Activated CD8-positive, alpha-beta memory T cell treated with anti-CD3 and anti-CD28 coated beads, Interleukin-2, amount 50 U/mL, for 48 hours (primary cell): ENCODE measurements at places on chromosomes 5 and 9.

DNA sequence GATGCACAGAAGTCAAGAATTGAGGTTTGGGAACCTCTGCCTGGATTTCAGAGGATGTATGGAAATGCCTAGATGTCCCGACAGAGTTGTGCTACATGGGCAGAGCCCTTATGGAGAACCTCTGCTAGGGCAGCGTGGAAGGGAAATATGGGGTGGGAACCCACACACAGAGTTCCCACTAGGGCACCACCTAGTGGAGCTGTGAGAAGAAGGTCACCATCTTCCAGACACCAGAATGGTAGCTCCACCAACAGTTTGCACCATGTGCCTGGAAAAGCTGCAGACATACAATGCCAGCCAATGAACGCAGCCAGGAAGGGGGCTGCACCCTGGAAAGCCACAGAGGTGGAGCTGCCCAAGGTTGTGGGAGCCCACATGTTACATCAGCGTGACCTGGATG lies 104.5 kb downstream of the STK32A start:
- no peak for DNase-seq

DNA sequence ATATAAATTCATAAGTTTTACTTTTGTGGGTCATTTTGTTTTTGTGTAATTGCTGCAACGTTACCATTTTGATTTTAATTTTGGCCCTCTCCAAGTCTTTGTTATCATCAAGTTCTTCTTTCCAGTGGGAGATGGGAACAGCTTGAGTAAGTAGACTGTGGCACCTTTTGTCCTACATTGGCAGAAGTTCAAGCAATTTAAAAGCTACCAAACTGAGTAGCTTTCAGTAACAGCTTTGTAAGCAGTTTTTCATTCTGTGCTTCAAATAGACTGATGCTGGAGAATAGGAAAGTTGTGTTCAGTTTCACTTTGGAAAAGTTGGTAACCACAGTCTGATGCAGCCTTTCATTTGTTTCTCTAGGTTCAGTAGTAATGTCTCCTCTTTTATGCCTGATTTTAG lies 47.8 kb upstream of the TMED7 start:
- DNase-seq, result no peak

- no peak for DNase-seq
These were observed 954.1 kb upstream of the COX7C start for GRCh38 chr5:85663708-85664031.

GRCh38 chr5:112217843-112218579 lies 201.1 kb downstream of the EPB41L4A start:
- DNase-seq, result no peak

- DNase-seq, result no peak
These were observed 43.6 kb downstream of the GAS1 start for GRCh38 chr9:86903734-86904085.

DNA sequence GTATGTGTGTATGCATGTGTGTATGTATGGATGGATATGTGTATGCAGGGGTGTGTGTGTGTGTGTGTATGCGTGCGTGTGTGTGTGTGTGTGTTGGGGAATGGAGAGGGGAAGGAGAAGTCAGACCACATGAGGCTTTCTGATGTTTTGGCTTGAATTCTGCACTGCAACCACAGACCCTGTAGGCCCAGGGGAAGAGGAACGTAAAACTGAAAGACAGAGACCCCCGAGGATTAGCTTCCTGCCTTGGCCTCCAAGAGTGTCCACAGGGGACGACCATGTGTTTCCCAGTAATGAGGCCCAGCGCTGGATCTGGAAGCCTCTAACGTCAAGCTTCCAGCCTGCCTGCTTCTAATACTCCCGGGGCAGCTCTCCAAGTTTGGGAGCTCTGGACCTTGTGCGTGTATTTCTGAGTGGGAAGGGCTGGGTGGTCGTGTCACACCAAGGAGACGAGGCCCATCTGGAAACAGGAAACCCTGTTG lies 5.8 kb downstream of the DCANP1 start:
- DNase-seq, result peak; percentile 34

DNA sequence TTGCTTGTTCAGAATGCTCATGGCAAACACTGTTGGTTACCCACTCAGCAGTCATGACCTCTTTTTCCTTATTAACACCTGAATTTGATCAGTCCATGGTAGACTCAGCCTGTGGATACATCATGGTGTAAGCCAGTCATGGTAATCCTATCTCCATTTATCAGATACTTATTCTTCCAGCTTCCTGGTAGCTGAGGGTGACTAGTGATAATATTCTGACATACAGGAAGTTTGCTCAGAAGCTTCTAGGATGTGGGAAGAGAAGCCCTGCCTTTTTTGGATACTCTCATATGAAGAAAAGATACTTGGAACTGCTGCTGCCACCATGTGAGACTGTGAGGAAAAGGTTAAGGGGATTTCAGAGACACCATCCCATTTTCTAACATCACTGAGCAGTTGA lies 7.3 kb downstream of the GDA start:
- no peak for DNase-seq

- DNase-seq, result no peak
These were observed 334.7 kb downstream of the FBXL7 start for GRCh38 chr5:15834596-15835245.

- DNase-seq, result no peak
These were observed 10.5 kb upstream of the MRNIP start for GRCh38 chr5:179869101-179869500.

DNA sequence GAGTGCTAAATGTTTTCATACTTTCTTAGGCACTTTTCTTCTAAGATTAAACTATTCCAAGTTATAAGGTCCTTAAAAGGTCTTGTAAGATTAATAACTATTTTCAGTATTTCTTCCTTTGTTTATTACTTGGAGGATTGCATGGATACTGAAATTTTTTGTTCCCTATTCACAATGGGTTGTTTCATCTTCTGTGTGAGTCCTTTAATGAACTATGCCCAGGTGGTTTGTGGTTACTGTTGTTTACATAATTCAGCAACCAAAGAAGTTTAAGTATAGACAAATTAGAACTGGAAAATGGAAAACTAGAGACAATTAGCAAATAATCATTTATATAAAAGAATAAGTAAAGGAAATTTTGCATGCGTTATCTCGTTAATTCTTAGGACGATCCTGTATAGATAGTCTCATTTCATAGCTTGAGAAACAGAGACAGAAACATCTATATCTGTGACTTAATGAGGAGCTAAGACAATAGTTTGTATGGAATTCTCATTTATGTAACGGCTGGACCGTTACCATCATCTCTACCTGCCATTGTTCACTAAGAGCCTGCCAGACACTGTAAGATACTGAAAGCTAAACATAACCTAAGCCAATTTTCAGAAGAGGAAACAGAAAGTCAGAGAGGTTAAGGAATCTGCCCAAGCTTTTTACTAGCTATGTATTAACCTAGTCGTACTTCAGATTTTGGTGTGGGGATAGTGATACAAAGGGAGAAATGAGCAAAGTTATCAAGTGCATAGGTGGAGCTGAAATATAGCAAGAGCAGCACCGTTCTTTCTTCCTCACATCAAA lies 148.2 kb downstream of the PAM start:
- no peak for DNase-seq

- DNase-seq, result peak; percentile 48
These were observed 6.9 kb downstream of the LPCAT1 start for GRCh38 chr5:1516615-1517601.

DNA sequence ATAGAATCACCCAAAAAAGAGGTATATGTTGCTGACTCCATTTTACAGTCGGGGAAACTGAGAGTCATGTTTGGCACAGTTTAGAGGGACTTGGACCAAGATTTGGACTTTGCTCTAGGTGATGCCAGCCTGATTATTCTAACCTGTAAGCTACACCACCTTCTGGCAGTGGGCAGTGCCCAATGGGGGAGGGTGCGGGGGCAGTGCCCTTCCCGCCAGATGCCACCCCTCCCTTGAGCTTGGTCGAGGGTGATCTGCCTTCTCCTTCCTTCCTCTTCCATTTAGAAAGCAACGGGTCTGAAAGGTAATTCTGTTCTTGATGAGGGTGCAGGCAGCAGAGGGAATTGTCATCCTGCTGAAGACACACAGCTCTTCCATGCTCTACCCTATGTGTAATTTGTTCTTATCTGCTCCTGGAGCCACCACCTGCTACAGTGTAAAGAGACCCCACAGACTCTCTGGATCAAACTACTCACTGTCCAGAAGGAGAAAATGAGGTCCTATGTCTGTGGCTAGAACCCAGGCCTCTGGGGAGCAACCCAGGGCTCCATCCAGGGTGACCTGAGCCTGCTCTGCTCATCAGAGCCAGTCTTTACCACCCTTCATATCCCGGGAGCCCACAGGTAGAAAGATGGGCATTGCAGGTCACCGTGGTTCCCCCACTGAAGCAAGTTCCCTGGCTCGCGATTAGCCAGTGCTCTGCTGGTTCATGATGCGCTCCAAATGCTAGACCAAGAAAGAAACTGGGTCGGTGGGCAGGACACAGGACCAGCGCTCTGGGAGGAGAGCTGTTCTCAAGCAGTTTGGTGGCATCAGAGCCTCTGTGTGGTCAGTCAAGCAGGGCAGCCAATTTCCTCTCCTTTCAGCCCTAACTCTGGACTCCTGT lies 156.2 kb downstream of the RGS3 start:
- DNase-seq, result peak; percentile 51

DNA sequence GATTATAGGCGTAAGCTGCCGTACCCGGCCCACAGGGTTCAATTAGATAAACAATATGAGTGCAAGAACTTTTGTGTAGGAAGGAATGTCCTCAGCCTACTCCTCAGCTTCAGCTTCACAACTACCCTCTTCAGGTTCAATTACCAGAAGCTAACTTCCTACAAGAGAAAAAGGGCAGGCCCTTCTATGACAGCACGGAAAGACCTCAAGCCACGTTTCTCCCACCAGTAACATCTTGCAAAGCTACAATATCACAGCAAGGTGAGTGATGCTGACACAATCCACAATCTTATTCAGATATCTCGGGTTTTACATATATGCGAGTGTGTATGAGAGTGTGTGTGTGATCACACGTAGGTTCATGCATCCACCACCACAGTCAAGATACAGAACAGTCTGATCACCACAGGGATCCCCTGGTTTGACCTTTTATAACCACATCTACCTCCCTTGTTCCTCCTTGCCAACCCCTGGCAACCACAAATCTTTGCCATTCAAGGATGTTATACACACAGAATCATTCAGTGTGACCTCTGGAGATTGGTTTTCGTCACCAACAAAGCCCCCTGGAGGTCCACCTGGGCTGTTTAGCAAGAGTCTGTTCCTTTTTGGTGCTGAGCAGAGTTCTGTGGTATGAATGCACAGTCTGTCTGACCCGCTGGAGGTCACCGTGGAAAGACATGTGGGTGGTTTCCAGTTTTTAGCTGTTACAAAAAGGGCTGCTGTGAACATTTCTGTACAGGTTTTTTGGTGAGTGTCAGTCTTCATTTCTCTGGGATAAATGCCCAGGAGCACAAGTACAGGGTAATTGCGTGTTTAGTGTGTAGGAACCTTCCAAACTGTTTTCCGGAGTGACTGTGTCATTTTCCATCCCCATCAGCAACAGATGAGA lies 38.2 kb downstream of the IPPK start:
- DNase-seq, result peak; percentile 51

DNA sequence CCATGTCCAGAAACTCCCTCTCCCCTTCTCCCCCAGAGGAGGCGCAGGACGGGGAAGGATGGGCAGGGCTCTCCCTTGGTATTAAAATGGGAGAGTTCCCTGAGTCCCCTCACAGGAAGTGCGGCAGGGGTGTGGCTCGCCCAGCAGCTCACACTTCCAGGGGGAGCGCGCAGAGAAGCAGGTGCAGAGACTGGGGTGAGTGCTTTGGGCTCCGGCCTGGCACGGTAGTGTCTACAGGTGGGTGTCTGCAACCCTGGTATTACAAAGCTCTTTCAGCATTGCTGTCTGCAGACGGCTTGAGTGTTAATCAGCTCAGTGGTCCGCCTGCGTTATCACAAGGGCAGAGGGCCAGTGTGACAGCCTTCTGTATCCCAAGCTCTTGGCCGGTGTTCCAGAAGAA lies 114.9 kb upstream of the FBXL7 start:
- no peak for DNase-seq

DNA sequence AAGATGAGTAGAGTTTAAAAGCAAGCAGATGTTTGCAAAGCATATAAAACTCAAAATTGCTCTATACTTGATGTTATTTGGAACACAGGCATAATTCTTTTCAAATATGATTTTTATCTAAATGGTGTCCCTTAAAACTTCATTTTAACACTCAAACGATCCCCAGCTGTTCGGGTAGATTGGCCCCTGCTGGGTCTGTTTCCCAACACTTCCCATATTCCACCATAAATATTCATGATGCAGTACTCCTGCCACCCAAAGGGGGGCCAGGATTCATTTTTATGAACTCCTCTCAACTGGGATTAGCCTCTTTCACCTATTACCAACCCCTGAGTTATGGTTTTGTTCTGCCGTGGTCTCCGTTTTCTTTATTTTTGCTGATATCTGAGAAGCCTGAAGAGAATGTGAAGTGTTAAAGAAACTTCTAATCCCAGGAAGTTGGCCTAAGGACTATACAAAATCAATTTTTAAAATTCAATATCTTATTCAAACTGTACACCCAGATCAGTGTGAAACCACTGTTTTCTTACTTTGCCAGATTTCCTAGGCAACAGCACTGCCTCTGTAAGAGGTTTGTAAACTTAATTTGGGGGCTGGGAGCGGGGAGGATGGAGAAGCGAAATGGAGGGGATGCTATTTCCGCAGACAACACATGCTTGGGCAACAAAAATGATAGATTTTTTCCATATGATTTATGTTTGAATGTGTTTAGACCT lies 384.1 kb downstream of the DMRT2 start:
- no peak for DNase-seq

GRCh38 chr5:122576256-122577016 lies 198.4 kb upstream of the SNX2 start:
- DNase-seq, result no peak

GRCh38 chr5:88870285-88870684 lies 12.7 kb downstream of the MEF2C start:
- DNase-seq, result no peak

DNA sequence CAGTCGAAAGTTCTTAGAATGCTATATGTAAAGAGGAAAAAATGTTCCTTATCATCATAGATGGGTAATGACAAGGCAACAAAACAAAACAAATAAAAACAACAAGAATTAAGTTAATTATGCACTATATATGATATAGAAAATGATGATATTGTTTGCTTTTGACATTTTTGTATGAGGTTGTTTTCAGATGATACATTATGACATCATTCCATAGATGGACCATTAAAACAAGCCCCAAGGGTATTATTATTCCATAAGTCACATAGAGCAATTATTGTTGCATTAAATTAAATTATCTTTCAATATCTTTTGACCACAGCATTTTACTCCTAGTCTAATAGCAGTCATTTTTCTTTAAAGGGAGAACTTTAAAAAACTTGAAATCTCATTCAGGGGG lies 56.5 kb upstream of the RICTOR start:
- DNase-seq, result no peak

DNA sequence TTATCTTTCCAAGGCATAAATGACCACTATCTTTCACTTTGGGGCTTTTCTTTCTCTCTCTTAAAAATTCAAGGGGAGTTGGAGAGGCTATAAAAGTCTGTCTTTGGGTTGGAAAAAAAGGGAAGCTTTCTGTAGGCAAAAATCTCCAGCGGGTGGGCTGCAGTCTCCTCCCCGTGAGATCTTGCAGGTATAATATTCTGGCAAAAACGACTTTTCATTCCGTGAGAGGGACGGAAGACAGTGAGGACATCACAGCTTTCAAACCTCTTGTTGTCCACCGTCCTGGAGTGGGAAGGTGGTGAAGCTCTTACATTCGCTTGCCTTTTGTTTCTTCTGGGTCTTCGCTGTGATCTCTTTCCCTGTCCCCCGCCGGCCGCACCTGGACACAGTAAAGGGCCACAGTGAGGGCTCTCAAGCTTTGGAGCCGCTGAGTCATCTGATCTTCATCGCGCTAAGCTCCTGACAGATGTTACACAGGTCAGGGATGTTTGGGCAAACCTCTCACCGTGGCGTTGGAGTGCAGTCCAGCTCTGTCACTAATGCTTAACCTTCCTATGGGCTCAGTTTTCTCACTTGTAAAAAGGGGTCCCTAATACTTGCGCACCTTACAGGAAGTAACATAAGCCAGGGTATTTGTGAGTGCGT lies 61.9 kb upstream of the MEGF10 start:
- peak; percentile 52 for DNase-seq
